ENCODE measurements at places on chromosomes 16 and 17. TPM values are rescaled to one million over a fixed set of nuclear protein-coding genes. Genes with fewer than 3 reads are reported as not detected.

DNA sequence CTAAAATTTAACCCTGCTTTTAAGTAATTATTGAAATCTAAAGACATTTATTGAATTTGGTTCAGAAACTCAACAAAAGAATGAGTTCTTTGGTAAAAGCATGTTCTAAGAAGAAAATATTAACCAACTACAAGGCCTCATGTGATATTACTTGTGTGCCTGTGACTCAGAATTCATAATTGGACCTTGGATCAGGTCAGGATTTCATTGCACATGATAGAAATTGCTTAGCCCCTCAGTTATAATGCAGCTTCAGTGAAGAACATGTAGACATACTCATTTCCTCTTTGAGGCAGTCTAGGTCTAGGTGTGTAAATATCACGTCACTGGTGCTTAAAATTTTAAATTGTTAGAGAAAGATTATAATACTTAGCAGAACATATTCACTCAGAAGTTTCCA lies 410.0 kb upstream of the SOX9 start:
- no peak for DNase-seq

DNA sequence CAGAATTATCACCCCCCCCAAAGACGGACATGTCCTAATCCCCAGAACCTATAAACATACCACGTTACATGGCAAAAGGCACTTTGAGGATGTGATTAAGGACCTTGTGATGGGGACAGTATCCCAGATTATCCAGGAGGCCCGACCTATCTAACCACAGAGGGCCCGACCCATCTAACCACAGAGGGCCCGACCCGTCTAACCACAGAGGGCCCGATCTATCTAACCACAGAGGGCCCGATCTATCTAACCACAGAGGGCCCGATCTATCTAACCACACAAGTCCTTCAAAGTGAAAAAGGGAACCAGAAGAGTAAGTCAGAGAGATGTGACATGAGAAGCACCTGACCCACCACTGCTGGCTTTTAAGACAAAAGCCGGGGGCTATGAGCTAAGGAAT lies 56.8 kb downstream of the ANKFY1 start:
- DNase-seq, result no peak

GRCh38 chr17:73348018-73348828 lies 36.4 kb upstream of the CDC42EP4 start:
- no peak for DNase-seq

DNA sequence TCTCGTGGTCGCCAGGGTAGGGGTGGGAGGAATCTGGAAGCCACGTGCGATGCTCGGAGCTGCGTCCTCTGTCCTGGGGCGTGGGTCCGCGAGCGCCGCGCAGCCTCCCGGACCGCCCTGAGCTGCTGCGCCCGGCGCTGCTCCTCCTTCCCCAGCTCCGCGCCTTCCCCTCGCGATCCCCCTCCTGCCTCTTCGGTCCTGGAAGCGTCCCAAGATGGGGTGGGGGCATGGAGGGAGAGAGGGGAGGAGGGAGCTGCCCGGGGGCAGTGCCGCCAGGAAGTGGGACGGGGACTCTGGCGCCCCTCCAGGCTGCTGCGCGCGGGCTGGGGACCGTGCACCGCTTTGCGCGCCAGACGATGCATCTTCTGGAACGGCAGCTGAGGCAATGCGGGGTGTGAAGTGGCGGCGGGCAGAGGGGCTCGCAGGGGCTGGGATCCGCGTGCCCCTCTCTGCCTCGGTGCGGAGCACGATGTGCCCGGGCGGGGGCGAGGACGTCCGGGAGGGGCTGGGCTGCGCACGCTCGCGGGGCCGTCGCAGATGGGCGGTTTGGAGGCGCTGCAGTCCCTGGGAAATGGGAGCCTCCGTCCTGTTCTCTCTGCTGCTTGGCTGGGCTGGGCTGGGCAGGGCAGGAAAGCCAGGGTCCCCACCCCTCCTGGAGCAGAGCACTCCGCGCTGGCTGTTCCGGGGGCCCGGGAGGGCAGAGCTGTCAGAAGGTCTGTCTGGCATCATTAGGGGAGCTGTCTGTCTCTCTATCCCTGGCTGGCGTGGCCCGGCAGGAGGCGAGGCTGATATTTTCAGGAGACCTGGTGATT lies 388.0 kb downstream of the SEC14L1 start:
- no peak for DNase-seq

DNA sequence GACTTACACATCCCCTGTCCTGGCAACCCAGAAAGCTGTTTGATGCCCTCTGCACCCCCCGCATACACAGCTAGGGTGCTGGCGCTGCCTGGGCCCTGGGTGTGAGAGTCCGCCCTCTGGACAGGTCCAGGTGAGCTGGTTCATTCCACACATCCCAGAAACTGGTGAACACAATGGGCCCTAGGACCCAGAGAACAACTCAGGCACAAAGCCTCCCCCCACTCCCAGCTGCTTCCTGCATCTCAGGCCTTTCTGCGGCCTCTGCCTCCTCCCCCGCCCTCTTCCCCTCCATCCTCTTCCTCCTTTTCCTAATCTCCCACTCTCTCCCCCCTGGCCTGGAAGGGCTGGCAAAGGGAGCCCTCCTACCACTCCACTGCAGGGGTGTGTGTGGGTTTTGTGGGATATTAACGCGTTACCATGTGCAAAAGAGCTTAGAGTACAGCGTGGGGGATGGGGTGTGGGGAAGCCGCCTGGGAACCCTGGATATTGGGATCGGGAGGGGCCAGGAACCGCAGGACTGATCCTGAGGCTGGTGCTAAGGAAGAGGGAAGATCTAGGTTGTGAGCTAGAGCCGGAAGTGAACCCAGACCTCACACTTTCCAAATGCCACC lies 1.6 kb upstream of the PPP1R9B start:
- peak; percentile 87 for DNase-seq

- no peak for DNase-seq
Observed at GRCh38 chr17:50904518-50905459, 38.6 kb upstream of the TOB1 start.

- no peak for DNase-seq
Observed at GRCh38 chr17:39800540-39800939, 62.8 kb downstream of the GRB7 start.

DNA sequence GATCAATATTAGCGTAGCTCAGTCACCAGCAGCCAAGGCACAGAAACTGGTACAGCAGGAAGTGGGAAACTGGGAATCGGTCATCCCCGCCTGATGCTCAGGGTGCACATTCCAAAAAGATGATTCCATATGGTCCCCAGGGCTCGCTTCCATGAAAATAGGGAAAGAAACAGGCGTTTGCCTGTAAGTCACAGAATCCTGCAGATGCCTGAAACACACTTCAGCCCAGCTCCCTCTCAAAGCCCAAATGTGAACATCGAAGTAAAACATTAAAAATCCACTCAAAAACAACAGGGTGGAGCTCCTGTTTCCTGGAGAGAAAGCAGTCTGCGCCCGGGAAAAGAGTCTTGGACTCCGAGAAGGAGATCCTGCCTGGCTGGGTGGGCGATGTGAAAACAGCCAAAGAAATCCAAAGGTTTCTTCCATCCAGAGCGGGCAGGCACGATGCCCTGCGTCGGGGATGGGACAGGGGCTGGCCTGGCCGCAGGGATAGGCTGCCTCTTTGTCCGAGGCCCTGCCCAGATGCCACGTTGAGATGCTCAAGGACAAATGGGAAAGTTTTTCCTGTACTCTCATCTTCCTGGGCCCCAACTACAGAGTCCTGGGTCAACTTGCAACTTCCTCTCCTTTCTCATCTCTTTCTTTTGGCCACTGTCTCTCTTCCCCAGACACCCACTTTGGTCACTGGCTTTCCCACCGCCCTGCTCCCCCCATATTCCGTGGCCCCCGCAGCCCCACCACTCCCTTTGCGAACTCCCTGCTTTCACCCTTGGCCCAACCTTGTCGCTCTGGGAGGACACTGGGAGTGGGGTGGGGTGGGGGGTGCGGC lies 743 bp downstream of the WIPI1 start:
- no peak for DNase-seq

- no peak for DNase-seq
Observed at GRCh38 chr17:49820773-49821172, 27.1 kb downstream of the TAC4 start.

DNA sequence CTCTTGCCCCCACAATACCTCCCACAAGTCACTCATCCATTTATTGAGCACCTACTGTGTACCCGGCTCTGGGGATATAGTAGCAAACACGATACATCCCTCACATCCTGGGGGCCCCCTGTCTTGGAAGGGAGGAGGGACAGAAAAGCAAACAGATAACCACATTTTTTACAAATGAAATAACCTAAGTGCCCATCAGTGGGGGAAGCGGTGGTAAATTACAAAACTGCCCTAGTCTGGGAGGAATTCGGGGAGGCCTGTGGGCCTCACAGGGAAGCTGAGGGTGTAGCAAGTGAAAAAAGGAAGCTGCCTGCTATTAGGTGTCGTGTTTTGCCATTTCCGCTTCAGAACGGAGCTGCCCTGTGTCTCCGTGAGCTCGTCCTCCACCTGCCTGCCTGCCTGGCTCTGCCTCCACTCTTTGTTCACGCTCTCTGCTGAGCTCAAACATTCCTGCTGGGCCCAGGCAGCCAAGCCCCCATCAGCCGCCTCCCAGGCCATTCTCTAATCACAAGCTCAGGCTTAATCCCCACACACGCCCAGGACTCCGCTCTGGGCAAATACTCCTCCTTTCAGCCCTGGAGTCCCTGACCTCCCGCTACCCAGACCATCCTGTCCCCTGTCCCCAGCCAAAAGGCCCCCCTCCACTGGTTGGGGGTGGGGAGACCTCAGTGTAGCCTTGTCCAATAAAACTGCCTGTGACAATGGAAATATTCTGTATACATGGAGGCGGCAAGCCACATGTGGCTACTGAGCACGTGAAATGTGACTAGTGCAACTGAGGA lies 10.2 kb upstream of the SEC14L5 start:
- DNase-seq, result no peak

DNA sequence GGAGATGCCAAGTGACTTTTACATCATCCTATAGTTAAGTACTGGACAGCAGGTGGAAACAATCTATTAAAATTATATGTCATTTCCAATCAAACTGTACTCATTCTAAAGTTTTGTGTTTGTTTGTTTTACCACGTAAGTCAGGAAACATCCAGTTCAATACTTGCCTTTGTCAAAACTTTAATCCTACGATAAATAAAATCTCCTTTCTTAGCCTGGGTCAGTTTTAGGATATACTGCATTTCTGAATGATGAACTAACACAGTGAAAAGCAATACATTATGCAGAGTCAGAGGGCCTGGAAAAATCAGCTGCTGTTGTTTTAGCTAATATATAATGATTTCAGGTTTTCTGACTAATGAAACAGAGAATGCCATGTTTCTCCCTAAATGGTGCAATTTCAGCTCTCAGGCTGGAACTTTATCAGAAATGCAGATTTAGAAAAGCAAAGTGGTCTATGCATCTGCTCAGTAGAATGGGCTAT lies 756.4 kb downstream of the CDH11 start:
- DNase-seq, result no peak

DNA sequence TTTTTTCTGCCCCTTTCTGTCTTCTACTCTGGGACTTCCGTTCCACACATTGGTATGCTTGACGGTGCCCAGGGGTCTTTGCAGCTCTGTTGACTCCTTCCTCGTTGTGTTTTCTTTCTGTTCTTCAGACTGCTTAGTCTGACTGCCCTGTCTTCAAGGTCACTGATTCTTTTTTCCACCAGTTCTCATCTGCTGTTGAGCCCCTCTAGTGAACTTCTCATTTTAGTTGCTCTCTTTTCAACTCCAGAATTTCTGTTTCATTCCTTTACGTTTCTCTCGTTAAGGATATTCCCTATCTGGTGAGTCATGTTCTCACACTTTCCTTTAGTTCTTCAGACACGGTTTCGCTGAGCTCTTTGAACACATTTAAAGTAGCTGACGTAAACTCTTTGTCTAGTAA lies 13.8 kb downstream of the GAA start:
- DNase-seq, result no peak

DNA sequence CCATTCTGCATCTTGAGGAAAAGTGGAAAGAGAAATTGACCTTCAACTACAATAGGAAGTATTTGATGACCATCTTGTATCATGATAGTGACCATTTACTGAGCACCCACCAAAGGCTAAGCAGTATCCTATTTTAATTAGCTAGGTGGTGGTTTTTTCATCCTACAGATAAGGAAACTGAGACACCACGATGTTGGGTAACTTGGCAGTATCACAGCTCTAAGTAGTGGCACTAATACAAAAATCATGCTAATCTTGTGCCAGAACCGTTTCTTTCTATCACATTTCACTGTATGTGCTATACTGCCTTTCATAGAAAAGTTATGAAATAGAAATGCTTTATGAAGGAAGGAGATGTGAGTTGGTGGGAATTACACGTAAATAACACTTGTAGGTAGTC lies 2.3 kb downstream of the EVI2B start:
- no peak for DNase-seq

DNA sequence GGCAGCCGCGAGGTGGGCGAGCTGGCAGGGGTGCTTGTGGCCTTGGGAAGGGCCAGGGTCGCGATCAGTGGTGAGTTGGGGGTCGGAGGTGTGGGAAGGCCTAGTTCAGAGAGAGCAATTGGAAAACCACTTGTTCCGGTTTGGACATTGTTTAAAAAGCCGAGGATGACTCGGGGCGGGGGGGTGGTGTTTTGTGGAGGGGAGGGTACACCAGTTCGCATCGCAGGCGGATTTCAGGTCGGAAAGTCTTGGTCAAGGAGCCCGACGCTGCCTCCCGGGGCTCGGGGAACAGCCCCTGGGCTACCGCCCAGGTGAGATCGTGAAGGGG lies 66.4 kb downstream of the KPNA2 start:
- no peak for DNase-seq

DNA sequence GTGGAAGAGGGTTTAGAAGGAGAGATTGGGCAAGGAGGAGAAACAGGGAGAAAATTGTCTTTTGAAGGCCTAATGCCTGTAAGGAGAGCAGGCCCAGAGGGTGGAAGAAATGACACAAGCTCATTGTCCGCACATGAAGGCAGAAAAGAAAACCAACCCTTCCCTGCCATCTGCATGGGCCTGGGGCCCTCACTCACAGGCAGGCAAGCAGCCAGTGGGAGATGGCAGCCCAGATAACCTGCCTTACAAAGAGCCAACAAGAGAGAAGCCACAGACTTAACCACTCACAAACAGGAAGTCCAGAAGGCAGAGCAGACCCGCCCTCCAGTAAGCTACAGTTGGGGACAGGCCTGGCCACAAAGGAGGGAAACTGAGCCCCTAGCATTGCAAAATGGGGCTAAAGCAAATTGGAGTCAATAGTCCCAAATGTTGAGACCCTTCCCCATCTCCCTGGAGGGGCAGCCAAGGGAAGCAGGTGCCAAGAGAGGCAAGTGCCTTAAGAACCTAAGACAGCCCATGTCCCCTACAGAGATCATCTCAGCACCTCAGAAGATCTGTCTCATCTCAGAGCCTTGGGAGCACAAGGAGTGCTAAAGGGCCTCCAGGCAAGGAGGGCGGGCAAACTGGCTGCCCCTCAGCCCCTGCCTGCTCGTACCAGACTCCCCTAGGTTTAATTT lies 7.3 kb upstream of the TSPOAP1 start:
- no peak for DNase-seq

The TP53TG3 gene
- polyA plus RNA-seq, result not detected

The SULT1A4 gene
- 8.0 TPM for polyA plus RNA-seq

The NPB gene
- 0.42 TPM for polyA plus RNA-seq

The CLEC3A gene
- not detected for polyA plus RNA-seq

The ADAP2 gene
- polyA plus RNA-seq, result 5.1 TPM

The CNTD1 gene
- polyA plus RNA-seq, result 0.70 TPM

The FBXL16 gene
- 0.34 TPM for polyA plus RNA-seq

Data from forelimb muscle (tissue), 1 donor.